ENCODE measurements at places on chromosomes 5 and 9. TPM values are rescaled to one million over a fixed set of nuclear protein-coding genes. Genes with fewer than 3 reads are reported as not detected.

Gene LCNL1
- total RNA-seq, result not detected

GRCh38 chr9:98121058-98121457 is 2.0 kb upstream of the TRIM14 start:
- no peak for DNase-seq

- DNase-seq, result no peak
These were observed 22.3 kb downstream of the PDE8B start for GRCh38 chr5:77232574-77233358.

DNA sequence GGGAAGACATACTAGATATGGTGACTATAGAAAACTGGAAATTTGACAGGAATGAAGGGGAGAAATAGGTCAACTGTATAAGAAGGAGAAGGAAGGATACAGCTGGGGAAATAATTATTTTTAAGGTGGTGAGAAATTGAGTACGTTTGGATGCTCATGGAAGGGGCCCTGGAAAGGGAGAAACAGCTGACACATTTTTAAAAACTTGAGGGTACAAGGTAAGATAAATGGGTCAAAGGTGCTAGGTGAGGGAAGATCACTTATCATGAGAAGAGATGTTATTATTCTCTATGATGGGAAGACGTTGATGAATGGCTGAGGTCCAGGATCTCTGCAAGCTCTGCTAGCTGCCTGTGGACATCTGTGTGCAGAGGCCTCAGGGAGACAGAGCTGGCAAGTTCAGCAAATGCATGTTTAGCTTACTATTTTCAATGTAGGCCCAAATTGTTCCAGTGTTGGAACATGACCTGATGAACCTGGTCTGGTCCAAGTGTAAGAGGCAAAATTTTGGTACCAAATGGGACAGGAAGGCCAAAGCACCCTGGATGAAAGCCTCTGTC is 181.7 kb downstream of the MTRR start:
- no peak for DNase-seq

GRCh38 chr5:95035891-95036685 is 248.8 kb downstream of the MCTP1 start:
- DNase-seq, result no peak

GRCh38 chr9:93435386-93435785 is 16.1 kb upstream of the FAM120A start:
- no peak for DNase-seq

- no peak for DNase-seq
These were observed 11.9 kb upstream of the CACNA1B start for GRCh38 chr9:137865581-137866145.

- DNase-seq, result no peak
These were observed 418.3 kb downstream of the RAB3C start for GRCh38 chr5:59001154-59001553.

DNA sequence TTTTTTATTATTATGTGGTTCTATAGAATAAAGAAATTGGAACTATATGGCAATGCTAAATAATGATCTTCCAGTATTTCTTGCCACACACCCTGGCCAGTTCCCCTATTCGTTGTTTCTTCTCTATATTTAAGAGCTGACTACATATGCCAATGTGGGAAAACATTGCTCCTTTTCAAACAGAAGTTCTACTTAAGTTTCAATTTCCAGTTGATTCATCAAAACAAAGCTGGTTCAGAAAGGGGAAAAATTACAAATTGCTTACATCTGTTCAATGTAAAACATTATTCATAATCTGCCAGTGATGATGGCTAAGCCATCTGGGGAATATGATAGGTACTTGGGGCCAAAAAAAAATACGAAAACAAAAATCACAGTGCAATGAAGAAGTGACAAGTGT is 76.9 kb downstream of the ST8SIA4 start:
- no peak for DNase-seq

DNA sequence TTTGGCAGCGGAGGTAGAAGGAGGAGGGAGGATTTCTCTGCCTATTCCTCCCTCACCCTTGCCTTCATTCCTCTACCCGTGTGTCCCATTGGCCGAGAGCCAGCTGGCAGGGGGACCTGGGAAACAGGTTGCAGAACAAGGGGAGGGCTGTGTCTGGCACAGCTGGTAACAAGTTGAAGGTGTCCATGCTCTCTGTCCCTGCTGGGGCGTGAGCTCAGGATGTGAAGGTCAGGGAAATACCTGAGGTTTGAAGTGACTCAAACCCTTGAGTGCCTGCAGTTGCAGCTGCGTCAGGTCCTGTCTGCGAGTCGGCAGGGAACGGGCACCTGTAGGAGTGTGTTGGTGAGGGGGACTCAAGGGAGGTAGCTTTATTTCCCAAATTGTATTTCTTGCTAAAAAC is 16.2 kb downstream of the MIGA2 start:
- no peak for DNase-seq

DNA sequence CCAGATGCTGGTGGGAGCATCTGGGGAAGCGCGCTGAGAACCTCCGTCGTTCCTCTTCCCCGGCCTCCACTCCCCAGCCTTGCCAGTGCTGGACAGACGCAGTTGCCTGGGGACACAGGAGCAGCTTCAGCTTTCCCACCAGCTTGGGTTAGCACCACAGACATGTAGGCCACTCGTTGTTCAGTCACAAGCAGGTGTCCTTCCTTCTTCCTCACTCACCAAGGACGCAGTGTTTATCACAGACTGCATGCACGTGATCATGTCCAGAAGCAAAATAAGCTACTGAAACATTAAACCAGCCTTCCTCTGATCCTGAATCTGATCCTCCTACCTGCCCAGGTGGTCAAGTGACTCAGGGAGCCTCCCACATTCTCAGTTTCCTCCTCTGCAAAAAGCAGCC is 232.9 kb downstream of the SYK start:
- no peak for DNase-seq

- no peak for DNase-seq
These were observed 5.8 kb downstream of the UHRF2 start for GRCh38 chr9:6418764-6419163.

DNA sequence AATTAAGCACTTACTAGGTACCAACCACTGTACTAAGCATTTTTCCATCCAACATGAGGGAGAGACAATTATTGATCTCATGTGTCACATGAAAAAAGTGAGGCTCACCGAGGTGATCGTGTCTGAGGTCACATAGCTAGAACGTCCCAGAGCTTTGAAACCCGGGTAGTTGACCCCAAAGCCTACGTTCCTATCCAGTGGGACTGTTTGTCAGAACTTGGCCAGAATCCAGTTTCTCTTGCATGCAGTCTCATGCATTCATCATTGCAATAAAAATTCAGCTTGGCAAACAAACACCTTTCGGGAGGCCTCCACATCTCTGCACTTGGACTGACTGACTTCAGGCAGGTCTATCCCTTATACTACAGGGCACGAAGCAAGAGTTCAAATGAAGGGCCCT is 23.4 kb upstream of the FAT2 start:
- no peak for DNase-seq

GRCh38 chr5:89268460-89268859 is 385.5 kb upstream of the MEF2C start:
- no peak for DNase-seq
